ENCODE measurements at places on chromosomes 11 and 22. TPM values are rescaled to one million over a fixed set of nuclear protein-coding genes. Genes with fewer than 3 reads are reported as not detected.

GRCh38 chr11:63687845-63688244, 6.5 kb downstream of the RTN3 start:
- no peak for DNase-seq

DNA sequence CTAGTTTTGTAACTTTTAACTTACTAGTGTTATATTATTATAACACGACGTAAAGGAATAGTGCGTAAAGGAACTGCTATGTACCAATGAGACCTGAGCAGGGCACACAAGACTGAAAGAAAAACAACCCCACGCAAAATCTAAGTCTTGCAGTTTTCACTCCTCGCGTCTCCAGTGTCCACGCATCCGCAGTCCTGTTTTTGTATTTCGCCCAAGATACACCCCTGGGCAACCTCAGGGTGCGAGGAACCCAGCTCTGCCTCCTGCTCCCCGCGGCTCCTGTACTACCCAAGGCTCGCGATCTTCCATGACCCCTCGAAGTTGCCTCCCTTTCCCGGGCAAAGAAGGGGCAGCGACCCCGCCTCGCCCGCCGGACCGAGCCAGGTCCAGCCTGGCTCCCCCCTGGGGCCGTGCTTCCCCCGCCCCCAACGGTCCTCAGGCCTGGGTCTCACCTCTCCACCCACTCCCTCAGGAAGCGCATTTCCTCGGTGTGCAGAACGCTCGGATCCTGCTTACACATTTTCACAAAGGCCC, 393 bp downstream of the ST13 start:
- DNase-seq: no peak

DNA sequence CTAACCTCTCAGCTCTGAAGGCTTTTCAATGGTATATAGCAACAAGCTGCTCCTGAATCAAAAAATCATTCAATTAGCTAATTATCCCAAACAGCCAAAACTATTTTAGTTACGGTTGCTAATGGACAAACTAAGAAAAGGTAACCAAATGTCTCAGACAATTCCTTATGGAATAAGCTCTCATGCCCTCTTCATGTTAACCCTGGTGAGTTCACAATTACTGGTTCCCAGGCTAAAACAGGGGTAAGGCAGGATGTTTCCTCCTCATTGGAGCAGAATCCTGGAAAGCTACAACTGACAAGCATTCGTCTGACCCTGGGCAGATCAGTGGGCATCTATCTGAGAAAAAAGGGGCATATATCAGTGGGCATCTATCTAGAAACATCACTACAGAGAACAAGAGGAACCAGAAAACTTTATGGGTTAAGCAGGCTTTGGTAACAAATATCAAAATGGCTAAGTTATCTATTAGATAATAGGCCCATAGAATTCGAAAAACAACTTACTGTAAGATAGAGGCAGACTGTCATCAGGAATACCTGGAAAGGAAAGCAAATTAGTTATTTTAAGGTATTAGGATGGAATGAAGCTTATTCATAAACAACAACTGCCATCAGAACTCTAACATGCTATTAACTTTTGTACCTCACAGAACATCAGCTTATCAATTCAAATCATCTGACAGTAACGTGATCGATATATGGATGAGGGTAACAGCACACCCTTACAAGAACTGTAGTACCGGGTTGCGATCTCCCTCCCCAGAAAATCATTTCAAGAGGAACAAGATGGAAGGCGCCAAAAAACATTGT, 14.8 kb upstream of the WDR74 start:
- DNase-seq: no peak

DNA sequence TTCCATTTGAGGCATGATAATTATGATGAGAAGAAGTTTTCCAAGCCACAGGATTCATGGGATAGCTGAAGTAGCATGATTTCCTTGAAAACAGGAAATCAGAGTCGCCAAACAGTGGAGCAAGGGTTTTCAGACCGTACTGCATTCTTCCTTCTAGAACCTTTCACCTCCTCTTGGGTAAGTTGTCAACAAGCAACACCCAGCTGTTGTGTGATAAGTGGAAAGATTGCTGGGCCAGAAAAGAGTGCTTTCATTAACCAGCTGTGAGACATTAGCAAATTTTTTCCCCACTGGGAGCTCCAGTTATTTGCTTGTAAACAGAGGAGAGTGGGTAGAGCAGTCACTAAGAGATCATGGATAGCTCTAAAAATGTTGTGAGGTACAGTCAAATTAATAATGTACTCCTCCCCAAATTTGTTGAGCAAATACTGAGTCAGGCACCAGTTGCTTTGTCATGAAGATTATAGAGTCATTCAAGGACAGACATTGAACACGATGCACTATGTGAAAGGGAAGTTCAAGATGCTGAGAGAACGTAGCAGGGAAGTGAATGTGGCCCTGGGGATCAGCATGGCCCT, 11.7 kb upstream of the MPEG1 start:
- DNase-seq: no peak

GRCh38 chr11:125931668-125932067, 14.2 kb upstream of the VSIG10L2 start:
- no peak for DNase-seq

DNA sequence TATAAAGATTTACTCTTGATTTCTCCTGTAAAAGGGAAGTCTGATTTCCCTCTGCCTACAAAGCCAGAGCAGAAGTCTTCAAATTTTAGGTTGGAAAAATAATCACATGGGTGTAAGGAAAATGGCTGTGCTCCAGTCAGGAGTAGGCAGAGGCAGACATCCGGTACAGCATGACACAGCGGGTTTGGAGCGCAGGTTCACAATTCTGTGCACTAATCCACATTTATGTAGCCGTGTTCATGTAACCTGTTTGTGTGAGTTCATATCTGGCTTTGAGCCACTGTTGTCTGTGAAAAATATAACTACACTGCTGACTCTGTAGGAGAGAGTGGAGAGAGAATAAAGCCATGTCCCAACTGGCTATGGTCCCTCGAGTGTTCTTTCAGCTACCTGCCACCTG, 248.0 kb downstream of the CASP12 start:
- DNase-seq: no peak

DNA sequence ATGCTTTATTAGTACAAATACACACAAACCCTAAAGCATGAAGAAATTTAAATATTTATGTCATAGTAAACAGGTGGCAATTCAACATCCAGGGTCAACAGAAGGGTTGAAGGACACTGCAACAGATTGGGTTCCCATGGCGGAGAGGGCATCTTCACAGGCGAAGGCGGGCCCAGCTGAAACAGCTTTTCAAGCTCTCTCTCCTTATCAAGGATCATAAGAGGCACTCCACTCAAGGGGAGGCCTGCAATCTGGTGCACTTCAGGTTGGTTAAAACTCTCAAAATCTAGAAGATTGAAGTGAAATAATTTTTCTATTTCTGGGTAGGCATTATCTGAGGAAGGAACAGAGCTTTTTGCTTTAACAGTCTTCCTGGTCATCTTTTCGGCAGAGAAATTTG, 16.8 kb upstream of the SLC22A8 start:
- DNase-seq: no peak

GRCh38 chr22:46803936-46804335, 41.5 kb downstream of the TBC1D22A start:
- DNase-seq: no peak

GRCh38 chr11:84981301-84981700, 645.8 kb downstream of the DLG2 start:
- DNase-seq: no peak

- DNase-seq: no peak
These were observed 68.1 kb upstream of the LMO2 start for GRCh38 chr11:33959855-33960400.

DNA sequence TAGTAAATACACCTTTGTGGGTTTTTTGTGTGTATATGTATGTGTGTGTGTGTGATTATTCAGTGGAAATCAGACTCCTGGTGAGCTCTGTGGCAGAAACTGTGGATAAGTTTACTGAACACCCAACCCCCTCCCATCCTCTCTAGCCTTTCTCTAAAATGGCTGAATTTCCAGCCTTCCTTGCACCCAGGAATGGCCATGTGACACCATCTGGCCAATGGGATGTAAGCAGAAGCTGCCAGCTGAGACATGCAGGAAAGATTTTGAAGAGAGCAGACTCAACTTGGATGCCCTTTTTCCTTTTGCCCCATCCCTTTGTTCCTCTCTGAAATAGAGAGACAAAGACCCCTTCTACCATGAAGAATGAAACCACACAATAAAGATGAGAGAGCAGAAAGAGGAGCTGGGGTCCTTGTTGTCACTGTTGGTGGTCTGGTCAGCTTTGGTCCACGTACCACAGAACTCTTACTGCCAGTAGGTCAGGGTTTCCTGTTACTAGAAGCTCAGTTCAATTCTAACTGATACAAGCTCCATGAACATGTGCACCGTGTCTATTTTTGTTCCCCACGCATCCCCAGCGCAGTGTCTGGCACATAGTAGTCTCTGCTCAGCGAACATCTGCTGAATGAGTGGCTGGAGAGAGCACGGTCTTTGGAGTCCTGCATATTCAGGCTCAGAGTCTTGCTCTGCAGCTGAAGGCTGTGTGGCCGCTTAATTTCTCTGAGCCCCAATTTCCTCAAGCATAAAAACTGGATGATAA, 57.5 kb downstream of the SEZ6L start:
- DNase-seq: no peak

GRCh38 chr11:129061492-129062230, 119.0 kb upstream of the TP53AIP1 start:
- DNase-seq: no peak

- DNase-seq: no peak
These were observed 11.7 kb upstream of the COMT start for GRCh38 chr22:19929586-19930550.

DNA sequence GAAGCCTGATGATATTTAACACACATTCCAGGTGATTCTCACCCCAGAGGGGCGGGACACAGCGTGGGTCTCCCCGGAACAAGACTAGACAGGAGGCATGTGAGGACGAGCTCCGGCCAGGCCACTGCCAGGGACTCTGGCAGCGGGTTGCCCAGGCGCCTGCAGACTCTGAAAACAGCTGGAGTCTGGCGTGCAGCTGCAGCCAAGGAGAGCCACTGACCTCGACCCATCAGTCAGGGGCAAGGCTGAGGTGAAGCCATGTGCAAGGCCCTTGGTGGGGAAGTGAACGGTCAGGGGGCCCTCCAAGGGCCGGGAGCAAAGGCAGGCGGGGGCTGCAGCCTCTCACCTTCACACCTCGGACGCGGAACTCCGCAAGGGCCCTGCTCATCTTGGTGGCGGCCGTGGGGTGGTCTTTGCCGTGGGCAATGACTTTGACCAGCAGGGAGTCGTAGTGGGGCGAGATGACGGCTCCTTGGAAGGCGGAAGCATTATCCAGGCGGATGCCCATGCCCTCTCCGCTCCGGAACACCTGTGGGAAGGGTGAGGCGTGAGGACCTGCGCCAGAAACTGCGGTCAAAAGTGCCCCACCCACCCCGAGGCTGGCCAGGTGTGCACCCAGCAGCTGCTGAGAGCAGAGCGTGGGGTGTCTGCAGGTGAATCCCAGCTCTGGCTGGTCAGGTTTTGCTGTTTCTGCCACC, 6.7 kb downstream of the LRFN4 start:
- DNase-seq: no peak

- DNase-seq: no peak
These were observed 29.7 kb upstream of the PCF11 start for GRCh38 chr11:83127310-83127637.

GRCh38 chr11:70230840-70231710, 28.0 kb downstream of the FADD start:
- no peak for DNase-seq

- no peak for DNase-seq
These were observed 5.4 kb downstream of the MUS81 start for GRCh38 chr11:65865550-65866172.

ROBO4 gene
- polyA plus RNA-seq: 0.40 TPM

RAPSN gene
- not detected for polyA plus RNA-seq

SLC7A4 gene
- 0.11 TPM for polyA plus RNA-seq

WBP2NL gene
- 0.21 TPM for polyA plus RNA-seq

AGBL2 gene
- 2.2 TPM for polyA plus RNA-seq

NAP1L4 gene
- polyA plus RNA-seq: 88.5 TPM

All from AG04450 (cell line).